Activated CD4-positive, alpha-beta T cell treated with anti-CD3 and anti-CD28 coated beads, Interleukin-2, amount 50 U/mL, for 4 hours (primary cell): ENCODE measurements at places on chromosomes 12 and 14.

- DNase-seq: no peak
Observed at GRCh38 chr12:52659395-52659794, 7.4 kb upstream of the KRT2 start.

DNA sequence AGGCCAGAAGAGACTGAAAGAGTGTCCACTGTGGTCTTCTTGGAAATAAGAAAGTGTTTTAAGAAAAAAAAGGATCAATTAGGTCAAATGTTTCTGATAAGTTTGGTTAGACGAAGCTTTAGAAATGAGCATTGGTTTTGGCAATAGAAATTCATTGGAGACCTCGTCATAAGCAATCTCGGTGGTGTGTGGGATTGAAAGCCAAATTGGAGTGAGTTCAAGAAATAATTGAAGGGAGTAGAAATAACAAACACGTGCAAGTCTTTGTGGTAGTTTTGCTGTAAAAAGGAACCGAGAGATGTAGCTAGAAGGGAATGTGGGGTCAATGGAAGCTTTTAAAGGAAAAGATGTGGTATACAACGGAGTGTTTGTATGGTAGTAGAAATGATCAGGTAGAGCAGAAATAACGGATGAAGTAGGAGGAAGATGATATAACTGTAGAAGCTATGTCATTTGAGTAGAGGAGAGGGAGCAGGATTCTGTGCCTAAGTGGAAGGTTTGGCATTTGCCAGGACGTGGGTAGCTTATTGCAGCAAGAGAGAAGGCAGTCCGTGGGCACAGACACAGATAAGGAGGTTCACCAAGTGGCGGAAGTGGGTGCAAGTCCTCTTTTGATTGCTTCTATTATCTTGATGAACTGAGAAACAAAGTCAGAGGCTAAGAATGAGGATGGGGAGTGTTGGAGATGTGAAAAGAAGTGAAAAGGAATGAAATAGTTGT lies 146.2 kb downstream of the DACT1 start:
- DNase-seq: no peak

DNA sequence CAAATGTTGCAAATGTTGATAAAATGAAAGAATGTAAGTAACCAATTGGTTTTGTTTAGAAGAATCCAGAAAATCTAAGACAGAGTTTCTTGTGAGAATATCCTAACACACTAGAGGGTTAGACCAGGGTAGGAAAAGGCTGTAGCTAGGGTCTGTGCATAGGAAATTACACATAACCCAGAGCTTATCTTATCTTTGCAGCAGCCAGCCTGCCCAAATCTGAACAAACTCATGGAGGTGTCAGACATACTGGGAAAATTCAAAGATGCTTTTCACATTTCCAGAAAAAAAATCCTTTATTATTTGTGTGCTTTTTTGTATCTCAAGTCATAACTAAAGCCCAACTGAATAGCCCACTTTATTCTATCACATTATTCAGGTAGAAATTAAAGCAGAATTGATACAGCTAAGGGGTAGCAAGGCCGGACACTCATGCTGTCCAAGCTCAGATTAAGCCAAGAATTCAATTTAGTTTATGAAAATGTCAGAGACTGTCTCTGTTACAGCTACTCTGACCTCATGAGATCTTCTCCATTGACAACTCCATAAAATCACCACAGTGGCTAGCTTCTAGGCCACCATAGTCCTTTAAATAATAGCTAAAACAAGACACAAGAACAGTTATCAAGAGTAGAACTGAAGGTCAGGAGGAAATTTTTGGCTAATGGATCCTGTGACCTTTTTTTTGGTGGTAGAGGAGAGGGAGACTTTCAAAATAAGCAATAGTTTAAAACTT lies 169.6 kb upstream of the RASSF8 start:
- DNase-seq: no peak

- DNase-seq: no peak
Observed at GRCh38 chr12:96578526-96579125, 89.2 kb downstream of the CFAP54 start.

- DNase-seq: no peak
Observed at GRCh38 chr12:25308756-25309155, 58.0 kb upstream of the KRAS start.

- DNase-seq: no peak
Observed at GRCh38 chr12:23628806-23629205, 320.7 kb downstream of the SOX5 start.

DNA sequence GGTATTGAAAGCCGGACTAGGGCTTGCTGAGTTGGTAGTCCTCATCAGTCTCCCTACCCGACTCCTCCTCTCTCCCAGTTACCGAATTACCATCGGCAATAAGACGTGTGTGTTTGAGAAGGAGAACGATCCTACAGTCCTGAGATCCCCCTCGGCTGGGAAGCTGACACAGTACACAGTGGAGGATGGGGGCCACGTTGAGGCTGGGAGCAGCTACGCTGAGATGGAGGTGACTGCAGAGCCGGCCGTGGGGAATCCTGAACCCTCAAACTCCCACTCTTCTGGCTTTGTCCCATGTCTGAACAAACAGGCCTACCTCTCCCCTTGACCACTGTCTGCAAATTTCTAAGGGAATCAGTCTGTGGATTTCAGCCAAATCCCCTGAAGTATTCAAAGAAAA lies 82.9 kb downstream of the ACACB start:
- DNase-seq: no peak

- no peak for DNase-seq
Observed at GRCh38 chr12:129195081-129195480, 341.8 kb downstream of the GLT1D1 start.

DNA sequence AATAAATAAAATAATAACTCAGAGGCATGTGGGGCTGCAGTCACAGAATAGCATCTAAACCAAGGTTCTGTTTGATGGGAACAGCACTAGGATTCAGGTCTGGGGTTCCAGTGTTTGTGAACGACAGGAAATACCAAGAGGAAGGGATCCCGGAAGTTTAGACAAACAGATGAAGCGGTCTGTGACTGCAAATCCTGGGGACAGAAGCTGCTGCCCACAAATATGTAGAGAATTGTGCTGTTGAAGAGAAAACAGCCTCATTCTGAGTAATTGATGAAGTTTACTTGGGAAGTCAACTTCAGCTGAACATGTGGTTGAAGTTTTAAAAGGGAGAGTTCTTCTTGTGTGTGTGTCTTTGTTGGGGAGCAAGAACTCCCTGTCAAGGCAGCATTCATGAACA lies 98.4 kb upstream of the TBX5 start:
- no peak for DNase-seq

GRCh38 chr14:104982548-104983230 lies 2.9 kb upstream of the CLBA1 start:
- no peak for DNase-seq

DNA sequence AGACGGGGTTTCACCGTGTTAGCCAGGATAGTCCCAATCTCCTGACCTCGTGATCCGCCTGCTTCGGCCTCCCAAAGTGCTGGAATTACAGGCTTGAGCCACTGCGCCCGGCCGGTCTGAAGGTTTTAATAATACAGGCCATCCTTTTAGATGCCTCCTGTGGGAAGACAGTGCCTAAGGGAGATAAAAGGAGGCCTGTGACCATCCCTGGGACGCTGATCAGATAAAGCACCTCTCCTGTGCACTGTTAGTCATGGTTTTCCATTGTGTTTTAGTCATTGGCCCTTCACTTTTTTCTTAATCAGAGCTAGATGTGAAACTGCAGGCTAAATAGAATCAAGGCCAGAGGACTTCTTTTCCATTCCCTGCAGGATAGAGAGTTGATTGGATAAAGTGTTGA lies 7.6 kb upstream of the ACADS start:
- DNase-seq: no peak

GRCh38 chr14:20400965-20401593 lies 12.2 kb downstream of the TEP1 start:
- no peak for DNase-seq

- DNase-seq: peak; percentile 6
Observed at GRCh38 chr14:77098529-77099353, 683 bp downstream of the CIPC start.

DNA sequence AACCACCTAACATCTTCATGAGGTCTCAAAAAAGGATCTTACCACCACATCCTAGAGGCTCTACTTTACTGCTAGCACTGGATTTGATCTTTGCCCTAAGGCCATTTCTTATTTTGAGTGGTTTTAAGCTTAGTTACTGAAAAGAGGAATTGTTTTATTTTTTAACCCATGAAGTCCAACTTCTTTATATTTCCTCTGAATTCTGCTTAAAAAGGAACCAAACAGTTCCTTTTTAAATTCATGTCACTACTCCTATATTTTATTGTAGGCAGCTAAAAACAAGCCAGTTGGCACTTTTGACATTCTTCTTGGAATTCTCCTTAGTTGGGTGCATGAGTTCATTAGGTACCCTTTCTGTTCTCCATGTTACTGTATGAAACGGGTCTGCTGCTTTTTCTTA lies 76.4 kb downstream of the FGD4 start:
- no peak for DNase-seq

GRCh38 chr14:93708800-93709199 lies 79.5 kb downstream of the PRIMA1 start:
- DNase-seq: no peak

- no peak for DNase-seq
Observed at GRCh38 chr12:106978035-106978800, 8.7 kb downstream of the MTERF2 start.

- DNase-seq: peak; percentile 61
Observed at GRCh38 chr14:68968051-68968450, 11.1 kb downstream of the ACTN1 start.

GRCh38 chr14:70022771-70023445 lies 143.7 kb downstream of the SMOC1 start:
- DNase-seq: no peak

- no peak for DNase-seq
Observed at GRCh38 chr12:80235944-80236343, 136.6 kb downstream of the OTOGL start.

- no peak for DNase-seq
Observed at GRCh38 chr14:58709949-58710348, 72.2 kb downstream of the DACT1 start.

- no peak for DNase-seq
Observed at GRCh38 chr12:27237790-27238771, 6.0 kb upstream of the STK38L start.

- DNase-seq: peak; percentile 16
Observed at GRCh38 chr12:123106640-123107359, 44.1 kb downstream of the PITPNM2 start.

DNA sequence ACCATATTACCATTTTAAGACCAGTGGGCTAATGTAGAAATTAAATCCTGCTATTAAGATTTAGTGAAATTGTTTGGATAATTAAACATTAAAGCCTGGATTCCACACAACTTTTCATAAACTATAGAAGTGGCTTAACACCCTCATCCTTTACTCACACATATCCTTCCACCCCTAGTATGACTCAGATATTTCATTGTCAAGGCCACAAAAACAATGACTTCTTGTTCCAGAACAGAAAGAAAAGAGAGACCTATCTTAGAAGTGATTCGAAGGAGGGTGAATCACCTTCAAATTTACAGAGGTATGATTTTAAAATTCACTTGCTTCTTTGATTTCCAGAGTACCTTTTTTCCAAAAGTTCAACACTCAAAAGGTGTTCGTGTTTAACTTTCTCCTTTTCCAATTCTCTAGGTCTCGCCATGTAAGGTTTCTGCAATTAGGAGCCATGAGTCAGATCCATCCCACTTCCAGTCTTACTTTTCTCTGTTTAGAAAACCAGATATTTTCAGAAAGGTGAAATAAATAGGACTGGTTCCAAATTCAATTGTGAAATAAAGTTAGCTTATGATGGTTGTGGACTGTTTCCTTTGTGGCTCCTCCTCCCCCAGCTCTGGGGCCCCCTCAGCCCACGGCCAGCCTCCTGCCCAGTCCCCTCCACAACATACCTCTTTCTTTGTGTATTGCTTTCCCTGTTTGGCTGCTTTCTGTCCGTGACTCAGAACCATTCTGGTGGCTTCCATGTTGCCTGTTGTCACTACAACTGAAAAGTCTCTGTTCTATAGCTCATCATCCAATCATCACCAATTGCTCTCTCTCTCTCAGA lies 24.6 kb upstream of the MGP start:
- DNase-seq: no peak

GRCh38 chr14:77986773-77987172 lies 183.4 kb upstream of the NRXN3 start:
- DNase-seq: no peak

GRCh38 chr14:22491683-22492621 lies 97.1 kb downstream of the DAD1 start:
- DNase-seq: peak; percentile 37

DNA sequence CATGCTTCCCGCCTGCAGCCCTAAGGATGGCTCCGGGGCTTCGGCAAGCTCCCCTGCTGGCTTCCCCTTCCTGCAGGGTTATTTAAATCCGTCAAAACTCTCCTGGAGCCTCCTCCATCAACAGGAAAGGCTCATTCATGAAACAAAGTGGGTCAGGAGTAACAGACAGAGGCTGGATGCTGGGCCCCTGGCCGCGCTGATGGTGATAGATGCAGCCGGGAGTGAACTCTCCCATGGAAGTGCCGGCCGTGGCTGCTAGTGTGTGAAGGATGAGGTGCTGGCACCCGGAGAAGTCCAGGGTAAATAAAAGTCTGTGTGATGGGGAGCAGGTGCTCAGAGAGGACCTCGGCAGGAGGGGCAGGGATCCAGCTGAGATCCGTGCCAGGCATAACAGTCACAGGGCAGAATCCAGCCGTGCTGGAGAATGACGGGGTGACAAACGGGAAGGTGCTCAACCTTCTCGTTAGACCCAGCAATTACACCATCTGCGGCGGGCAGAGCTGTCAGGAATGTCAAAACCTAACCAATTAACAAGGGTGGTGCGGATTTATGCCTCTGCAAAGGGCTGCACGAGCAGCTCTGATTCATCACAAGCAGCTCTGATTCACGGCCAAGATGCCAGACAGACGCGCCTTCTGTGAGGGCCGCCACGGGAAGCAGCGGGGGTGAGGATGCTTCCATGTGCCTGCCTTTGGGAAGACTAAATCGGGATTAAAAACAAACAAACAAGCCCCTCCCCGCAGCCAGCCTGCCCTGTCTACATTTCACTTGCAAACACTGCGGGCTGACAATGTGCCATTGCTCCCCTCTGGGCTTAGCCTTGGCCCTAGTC lies 55.6 kb downstream of the SYNE3 start:
- no peak for DNase-seq

GRCh38 chr14:20742132-20742531 lies 3.6 kb upstream of the EDDM3A start:
- no peak for DNase-seq

- DNase-seq: no peak
Observed at GRCh38 chr12:8031872-8032241, 659 bp upstream of the FOXJ2 start.

DNA sequence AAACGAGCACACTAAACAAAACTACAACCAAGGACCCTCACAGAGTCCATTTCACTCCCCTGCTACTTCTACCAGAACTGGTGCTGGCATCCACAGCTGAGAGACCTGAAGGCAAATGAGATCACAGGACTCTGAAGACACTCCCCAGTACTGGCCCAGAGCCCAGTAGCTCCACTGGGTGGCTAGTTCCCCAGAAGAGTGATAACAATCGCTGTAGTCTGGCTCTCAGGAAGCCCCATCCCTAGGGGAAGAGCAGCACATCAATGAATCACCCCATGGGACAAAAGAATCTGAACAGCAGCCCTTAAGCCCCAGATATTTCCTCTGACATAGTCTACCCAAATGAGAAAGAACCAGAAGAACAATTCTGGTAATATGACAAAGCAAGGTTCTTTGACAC lies 190.7 kb upstream of the BMP4 start:
- no peak for DNase-seq

GRCh38 chr12:123059500-123059899 lies 79.0 kb downstream of the ARL6IP4 start:
- DNase-seq: no peak

- DNase-seq: no peak
Observed at GRCh38 chr14:57660208-57660607, 166.6 kb upstream of the CCDC198 start.

- DNase-seq: no peak
Observed at GRCh38 chr12:67362526-67362925, 93.4 kb downstream of the CAND1 start.
